ENCODE measurements at places on chromosomes 4 and X.

GRCh38 chrX:101906136-101906796 lies 25.6 kb downstream of the ZMAT1 start:
- no peak for DNase-seq

DNA sequence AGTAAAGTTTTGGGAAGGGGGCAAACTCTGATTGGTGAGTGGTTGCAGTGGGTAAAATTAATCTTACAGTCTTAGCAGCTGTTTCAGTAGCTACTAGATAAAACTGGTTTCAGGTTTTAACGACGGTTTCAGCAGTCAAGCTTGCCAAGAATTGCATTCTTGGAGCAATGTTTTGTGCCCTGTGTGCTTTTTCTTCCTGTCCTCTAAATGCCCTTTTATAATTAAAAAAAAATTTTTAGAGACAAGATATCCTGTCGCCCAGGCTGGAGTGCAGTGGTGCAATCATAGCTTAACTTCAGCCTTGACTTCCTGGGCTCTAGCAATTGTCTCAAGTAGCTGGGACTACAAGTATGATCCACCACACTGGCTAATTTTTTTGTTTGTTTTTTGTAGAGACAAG lies 6.3 kb upstream of the PPEF2 start:
- DNase-seq: no peak

GRCh38 chrX:108349210-108349609 lies 89.0 kb downstream of the COL4A6 start:
- no peak for DNase-seq

- no peak for DNase-seq
Measured at GRCh38 chrX:49287665-49288064, 15.8 kb upstream of the GAGE10 start.

DNA sequence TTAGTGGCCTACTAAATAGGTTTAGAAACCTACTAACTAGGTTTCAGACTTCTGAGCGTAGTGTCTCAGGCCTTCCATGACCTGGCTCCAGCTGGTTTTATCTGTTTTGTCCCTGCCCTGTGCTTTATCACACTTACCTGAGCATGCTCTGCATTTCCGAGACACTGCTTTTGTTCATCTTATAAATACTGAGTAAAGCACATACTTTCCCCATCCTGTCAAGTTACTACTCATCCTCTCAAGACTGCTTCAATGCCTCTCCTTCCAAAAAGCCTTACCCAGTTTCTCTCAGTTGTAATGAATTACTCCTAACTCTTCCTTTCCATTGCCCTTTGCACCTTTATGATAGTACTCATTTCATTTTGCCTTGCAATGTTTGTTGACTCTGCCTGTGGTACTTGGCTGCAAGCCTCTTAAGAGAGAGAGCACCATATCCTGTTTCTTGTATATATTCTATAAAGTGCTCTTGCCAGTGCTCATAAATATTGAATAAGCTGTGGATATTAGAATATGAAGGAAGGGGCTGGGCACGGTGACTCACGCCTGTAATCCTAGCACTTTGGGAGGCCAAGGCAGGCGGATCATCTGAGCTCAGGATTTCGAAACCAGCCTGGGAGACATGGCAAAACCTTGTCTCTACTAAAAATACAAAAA lies 34.4 kb downstream of the SLAIN2 start:
- peak; percentile 71 for DNase-seq

GRCh38 chr4:182018691-182019090 lies 224.5 kb upstream of the TENM3 start:
- no peak for DNase-seq

DNA sequence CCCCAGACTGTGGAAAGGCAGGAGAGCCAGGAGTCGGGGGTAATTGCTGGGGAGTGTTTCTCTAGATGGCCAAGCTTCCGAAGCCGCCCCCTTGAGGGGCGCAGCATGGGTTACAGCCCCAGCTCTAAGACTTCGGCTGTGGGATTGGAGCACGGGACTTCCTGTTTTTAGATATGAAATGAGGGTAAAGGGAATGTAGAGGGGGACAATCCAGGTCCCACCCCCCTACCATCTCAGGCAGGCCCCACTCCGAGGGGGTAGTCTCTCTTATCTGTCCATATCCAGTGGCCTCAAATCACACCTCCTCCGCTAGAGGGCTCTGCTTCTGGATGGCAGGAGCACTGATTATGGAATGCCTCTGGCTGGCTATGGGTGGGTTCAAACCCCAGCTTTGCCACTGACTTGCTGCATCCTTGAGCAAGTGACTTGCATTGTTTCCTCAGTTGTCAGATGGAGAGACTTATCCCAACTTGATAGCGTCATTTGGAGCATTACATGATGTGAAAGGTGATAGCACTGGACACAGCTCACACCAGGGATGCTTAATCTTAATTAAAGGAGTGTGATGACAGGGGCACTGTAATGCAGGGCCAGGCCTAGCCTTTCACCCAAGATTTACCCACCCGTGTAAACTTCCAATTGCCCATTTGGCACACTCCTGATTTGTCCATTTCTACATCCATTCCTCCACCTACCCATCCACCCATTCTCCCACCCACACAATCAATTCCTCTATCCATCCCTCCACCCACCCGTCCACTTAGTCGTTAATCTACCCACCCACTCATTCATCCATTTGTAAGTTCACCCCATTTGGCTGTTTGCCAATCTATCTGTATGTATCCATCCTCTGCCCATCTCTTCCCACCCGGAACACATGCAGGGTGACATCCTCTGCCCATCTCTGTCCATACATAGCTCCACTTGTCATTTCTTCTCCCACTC lies 848 bp upstream of the KCND1 start:
- peak; percentile 42 for DNase-seq

DNA sequence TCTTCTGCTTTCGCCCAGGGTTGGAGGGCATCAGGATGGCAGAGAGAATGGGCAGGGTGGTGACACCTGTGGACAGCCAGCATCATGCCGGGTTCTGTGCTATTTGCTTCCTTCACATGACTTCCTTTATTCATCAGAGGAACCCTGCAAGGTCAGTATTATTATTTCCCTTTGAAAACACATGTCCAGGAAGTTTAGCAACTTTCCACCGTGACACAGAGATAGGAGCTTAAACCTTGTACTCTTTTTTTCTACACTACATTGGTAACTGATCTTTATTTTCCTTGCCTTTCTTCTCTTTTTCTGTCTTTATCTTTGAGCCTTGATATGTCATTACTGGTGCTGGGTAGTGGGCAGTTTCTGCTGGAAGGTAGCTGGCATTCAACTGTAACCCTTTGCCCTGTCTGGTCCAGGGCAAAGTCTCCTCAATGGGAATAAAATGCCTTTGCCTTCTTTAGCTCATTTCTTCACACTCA lies 5.0 kb upstream of the MGST2 start:
- DNase-seq: no peak

DNA sequence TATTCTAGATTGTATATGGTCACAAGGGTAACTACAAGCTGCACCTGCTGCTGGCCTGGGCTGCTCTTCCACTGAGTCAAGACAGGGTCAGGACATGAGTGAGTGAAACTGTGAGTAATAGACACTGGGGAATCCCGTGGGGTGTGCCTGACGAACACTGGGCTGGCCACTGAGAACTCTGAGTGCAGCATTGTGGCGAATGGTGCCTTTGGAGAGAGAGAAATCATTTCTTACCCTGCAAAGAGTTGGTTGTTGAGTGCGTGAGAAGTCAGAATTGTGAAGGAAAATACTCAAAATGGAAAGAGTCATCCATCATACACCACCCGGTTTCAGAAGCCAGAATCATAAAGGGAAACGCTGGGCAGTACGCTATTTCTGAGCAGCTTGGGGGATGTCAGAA lies 43.1 kb upstream of the LSM6 start:
- no peak for DNase-seq

DNA sequence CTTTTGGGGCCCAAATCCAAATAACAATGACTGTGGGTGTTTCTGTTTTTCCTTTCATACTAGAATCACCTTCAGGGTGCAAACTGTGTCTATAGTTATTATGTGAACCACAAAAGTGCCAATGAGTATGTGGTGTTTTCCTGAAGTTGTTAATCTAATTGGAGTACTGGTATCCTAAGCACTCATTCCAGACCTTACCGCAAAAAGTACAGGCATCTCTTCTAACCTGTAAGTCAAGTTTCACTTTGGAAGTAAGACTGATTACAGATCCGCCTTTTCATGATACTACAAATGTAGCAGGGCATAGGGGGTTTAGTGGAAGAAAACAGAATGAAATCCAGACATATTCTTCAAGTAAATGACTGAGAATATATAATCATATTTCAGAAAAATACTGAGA lies 16.1 kb downstream of the COQ2 start:
- DNase-seq: no peak

DNA sequence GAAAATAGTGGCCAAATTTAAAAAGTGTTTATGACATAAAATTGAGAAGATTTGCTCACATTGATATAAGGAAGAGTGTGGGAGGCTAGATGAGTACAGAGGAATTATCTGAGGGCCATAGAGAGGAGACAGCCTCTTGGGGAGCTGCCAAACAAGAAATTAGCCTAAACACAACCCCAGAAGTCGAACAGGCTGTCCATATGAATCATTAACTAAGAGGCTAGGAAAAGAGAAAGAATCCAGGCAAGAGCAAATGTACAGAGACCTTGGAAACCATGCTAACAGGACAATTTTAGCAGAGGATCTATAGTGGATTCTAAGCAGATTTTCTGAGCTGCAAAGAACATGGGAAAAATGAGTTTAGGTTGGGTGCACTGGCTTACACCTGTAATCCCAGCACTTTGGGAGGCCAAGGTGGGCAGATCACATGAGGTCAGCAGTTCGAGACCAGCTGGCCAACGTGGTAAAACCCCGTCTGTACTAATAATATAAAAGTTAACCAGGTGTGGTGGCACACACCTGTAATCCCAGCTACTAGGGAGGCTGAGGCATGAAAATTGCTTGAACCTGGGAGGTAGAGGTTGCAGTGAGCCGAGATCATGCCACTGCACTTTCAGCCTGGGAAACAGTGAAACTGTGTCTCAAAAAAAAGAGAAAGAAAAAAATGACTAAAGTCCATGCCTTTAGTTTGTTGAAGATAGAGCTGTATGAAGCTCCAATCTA lies 76.1 kb downstream of the NWD2 start:
- DNase-seq: no peak

GRCh38 chr4:84697159-84697558 lies 114.2 kb downstream of the CDS1 start:
- DNase-seq: no peak

DNA sequence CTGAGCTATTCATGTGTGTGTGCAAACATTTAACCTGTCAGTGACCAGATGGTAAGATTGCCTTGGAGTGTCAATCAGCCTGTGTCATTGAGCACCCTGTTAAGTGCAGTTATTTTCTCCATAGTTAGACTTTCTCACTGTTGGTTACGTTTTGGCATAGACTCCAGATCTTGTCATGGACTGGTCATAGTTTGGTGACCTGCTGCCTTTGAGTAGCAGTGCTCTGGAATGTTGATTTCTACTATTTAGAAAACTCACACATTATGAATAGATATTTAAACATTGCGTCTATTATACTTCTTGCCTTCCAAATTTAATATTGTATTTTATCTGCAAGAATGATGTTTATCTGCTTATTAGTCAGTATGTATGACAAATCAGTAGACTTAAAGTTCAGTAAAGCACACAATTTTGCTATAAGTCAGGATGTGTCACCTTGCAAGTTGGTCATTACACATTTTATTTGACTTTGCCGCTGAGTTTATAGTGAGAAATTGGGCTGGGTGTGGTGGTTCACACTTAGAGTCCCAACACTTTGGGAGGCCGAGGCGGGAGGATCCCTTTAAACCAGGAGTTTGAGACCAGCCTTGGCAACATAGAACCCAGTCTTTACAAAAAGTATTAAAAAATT lies 42.4 kb downstream of the KIAA0232 start:
- no peak for DNase-seq

- no peak for DNase-seq
Measured at GRCh38 chrX:136636121-136636520, 11.8 kb upstream of the CD40LG start.

GRCh38 chr4:2354760-2355159 lies 63.7 kb downstream of the ZFYVE28 start:
- peak; percentile 5 for DNase-seq

GRCh38 chr4:10655968-10656367 lies 28.6 kb downstream of the CLNK start:
- no peak for DNase-seq

GRCh38 chr4:128379860-128380259 lies 92.2 kb upstream of the PGRMC2 start:
- peak; percentile 28 for DNase-seq

DNA sequence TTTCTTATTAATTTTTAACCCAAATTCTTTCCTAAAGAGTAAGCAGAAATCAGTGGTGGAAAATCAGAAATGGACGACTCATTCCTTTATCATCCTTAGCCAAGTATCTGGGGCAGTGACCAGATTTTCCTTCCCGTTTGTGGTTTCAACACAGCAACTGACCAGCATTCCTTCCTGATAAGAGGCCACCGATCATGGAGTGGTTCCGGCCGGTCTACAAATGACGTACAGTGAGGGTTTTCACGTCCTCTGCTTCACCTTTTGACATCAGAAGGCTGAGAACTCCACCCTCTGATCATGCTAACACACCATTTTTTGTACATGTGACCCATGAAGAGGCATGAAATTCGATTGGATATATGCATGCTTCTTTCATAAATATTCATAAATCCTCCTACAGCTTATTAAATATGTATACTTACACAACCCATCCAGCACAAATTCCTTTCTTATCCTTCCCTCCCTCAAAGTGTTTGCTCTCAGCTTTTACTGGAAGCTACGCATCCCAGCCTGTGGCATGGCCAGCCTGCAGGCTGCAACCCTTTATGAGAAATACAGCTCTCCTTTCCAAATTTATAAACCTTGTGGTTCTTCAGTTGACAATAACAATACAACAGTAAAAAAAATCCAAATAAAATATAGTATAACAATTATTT lies 173.0 kb upstream of the CASK start:
- no peak for DNase-seq

DNA sequence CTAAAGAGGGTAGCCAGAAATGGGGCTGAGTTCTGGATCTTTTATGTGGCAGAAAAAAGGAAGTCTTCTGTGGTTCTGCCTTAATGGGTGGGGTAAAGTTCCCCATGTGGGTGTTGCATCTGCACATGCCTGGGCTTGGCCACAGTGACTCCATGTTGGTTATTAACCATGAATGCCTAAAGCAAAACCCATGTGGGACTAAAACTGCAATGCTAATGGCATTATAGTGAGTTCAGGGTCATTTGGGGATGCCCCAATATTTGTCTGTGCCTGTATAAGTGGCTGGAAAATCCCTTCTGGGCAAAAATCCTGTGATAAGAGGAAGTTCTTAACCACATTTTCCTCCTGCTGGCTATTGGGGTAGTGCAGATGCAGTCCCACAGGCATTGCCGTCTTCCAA lies 857.4 kb downstream of the FAT4 start:
- no peak for DNase-seq

DNA sequence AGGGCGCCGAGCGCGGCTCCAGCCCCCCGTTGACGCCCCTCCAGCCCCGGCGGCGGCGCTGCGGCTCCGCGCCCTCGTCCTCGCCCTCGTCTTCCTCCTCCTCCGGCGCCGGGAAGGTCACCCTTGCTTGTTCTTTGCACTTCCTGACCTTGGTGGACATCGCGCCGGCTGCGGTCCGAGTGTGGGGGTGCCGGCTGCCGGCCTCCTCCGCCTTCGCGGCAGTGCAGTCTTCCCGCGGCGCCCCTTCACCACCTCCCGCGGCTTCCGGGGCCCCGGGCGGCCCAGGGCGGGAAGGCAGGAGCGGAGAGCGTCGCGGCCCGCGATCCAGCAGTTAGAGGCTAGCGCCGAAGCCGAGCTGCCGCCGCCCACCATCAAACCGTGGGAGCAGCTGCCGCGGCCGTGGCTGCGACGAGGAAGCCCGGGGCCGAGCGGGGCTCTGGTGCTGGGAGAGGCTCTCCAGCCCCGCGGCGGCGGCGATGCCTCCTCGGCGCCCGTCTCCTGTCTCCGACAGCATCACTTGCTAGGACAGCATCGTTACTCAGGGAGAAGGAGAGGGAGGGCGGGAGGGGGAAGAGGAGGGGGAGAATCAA lies at the start of gene TRPC3:
Gene TRPC3 (minus strand): TSS at position 540 of the 590 bp plus-strand sequence. CDS start 380 bp downstream, at position 160.
- DNase-seq: peak; percentile 17

GRCh38 chr4:3736806-3737205 lies 29.4 kb upstream of the ADRA2C start:
- DNase-seq: no peak

All from transverse colon (tissue), 4 donors.